Iris pigment epithelial cell (primary cell): ENCODE measurements at places on chromosomes 3 and 15.

GRCh38 chr3:44000586-44000985 lies 241.1 kb upstream of the TOPAZ1 start:
- DNase-seq: no peak

DNA sequence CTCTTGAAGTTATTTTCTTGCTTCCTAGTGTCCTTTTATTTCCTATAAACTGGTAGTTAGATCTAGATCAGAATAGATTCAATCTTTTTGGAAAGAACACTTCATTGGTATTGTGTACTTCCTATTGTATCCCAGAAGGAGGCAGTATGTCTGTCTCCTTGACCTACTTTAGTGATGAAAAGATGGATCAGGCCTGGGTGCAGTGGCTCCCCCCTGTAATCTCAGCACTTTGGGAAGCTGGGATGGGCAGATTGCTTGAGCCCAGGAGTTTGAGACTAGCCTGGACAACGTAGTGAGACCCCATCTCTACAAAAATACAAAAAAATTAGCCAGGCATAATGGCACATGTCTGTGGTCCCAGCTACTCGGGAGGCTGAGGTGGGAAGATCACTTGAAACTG lies 12.0 kb downstream of the BSN start:
- no peak for DNase-seq

GRCh38 chr15:42267286-42267685 lies 5.7 kb upstream of the GANC start:
- DNase-seq: peak; percentile 31

- DNase-seq: no peak
Measured at GRCh38 chr3:10387881-10388609, 67.1 kb upstream of the SEC13 start.

DNA sequence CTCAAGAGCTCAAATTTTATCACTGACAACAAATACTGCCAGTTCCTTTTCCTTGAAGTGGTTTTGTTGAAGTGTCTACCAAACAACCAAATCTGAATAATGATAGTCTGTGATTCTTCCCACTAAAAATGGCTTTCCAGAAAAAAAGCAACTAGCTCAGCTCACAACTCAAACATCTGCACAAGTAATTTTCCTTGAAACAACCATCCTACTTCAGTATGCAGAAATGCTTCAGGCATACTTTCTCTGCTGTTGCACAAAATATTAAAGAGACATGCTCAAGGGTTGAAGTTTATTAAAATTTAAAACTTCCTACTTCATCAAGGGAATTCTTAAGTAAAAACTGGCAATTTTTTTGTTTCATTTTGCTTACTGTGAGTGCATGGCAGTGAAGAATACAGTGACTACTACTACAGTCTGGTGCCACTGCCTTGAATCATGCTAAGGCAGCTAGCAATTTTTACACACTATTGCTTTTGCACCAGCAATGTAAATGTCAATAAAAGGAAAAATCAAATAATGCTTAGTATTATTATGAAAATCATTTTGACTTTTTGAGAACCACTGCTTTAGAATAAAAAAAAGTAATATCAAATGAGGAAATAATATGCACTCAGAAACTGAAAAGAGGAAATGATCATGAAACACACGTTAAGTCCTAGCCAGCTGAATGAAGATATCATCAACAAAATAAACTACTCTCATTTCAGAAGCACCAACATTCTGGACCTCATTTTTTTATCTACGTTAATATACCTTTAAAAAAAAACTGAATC lies 33.6 kb downstream of the VPS13C start:
- DNase-seq: no peak

GRCh38 chr15:99054892-99055291 lies 47.3 kb upstream of the PGPEP1L start:
- DNase-seq: no peak

DNA sequence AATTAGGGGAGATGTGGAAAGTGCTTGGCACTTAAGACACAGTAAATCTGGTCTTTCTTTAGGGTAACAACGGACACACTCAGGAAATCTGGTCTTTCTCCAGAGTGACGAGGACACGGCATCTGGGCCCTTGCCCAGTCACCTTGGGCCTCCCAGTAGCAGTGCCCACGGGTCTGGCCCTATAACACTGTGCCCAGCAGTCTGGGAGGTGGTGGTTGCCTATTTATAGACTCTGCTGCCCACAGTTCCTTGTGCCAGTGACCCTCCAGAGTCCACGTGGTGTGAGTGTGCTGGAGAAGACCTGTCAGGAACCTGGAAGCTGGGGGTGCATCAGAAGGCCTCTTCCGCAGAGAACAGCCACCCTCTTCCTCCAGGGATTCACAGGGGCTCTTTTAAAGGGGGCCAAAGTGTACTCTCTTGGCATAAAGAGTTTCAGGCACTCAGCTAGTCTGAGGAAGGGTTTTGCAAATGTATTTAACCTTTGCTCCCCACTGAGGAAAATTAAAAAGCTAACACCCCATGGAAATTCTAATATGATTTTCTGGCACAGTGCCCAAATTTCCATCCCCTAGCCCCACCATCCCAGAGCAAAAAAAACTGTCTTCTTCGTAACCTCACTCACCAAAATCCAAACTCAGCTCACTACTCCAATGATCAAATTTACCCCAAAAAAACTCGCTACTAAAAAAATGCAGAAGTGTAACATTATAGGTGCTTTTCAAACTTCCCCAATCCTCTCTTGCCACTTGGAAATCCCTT lies 15.4 kb downstream of the WNT5A start:
- DNase-seq: no peak

- DNase-seq: no peak
Measured at GRCh38 chr3:18739099-18739433, 313.9 kb upstream of the SATB1 start.
